ENCODE measurements at places on chromosomes 3 and 15.

GRCh38 chr3:55661571-55661970 lies 174.5 kb upstream of the WNT5A start:
- DNase-seq, result no peak

DNA sequence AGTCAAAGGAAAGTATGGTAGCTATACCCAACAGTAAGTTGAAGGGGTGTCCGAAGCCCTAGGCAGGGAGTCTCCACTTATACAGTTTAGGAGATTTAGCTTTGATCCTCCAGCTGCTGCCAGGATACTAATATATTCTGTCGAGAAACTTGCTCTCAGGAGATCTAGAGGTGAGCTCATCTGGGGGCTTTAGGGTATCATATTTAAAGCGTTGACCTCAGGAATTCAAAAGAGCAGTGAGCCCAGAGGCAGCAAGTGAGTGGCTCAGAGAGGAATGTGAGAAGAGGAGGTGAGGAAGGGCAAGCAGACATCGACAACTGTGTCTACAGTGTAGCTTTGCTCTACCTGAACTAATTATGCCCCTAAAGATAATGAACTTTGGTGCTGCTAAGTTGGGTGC lies 245.1 kb upstream of the LRTM1 start:
- no peak for DNase-seq

DNA sequence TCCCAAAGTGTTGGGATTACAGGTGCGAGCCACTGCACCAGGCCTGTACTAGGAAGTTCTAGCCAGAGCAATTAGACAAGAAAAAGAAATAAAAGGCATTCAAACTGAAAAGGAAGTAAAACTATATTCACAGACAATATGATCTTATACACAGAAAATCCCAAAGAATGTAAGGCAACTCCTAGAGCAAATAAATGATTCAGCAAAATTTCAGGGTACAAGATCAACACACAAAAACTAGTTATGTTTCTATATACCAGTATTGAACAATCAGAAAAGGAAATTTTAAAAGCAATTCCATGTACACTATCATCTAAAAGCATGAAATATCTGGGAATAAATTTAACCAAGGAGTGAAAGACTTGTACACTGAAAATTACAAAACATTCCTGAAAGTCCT lies 180.6 kb downstream of the PDE8A start:
- no peak for DNase-seq

DNA sequence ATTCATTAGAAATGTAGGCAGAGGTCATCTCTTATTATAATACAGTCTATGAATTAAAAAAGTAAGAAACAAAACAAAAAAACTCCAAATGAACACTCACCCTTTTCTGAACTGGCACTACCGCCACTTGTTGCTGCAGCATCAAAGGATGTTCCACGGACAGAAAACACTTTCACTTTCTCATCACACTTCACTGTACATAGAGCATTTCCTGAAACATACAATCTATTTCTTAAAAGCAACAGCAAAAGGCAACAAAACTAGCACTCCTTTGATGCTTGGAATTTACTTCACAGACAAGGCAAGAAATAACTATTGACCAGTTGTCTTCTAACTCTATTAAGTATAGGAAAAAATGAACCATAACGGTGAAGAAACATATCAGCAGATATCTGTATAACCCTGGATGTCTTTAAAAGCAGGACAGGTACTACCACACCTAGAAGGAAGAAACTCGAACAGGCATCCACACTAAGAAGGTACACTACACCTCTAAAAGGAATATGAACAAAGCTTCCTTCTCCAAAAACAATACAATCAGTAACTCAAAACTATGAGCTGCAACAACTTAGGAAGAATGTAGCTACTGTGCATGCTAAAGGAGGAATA lies 24.9 kb downstream of the ETFA start:
- DNase-seq, result no peak

- DNase-seq, result no peak
Observed at GRCh38 chr3:127970966-127971592, 56.0 kb downstream of the KBTBD12 start.

- no peak for DNase-seq
Observed at GRCh38 chr3:125185805-125186204, 26.7 kb downstream of the SLC12A8 start.

DNA sequence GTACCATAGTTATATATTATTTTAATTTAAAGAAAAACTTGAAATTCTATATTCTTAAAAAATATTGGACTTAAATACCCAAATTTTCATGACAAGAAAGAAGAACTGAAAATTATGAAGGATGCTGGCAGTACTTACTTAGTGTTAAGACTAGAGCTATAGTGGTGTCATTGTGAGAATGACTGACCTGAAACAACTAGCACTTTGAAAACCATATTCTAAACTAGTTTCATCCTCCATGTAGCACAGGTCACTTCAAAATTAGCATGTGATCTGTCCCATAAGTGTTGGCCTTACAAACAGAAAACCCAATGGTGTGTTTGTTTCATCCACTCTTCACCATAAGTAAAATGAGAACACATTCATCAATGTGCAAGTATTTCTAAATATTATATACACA lies 208.6 kb downstream of the ZIC4 start:
- no peak for DNase-seq

DNA sequence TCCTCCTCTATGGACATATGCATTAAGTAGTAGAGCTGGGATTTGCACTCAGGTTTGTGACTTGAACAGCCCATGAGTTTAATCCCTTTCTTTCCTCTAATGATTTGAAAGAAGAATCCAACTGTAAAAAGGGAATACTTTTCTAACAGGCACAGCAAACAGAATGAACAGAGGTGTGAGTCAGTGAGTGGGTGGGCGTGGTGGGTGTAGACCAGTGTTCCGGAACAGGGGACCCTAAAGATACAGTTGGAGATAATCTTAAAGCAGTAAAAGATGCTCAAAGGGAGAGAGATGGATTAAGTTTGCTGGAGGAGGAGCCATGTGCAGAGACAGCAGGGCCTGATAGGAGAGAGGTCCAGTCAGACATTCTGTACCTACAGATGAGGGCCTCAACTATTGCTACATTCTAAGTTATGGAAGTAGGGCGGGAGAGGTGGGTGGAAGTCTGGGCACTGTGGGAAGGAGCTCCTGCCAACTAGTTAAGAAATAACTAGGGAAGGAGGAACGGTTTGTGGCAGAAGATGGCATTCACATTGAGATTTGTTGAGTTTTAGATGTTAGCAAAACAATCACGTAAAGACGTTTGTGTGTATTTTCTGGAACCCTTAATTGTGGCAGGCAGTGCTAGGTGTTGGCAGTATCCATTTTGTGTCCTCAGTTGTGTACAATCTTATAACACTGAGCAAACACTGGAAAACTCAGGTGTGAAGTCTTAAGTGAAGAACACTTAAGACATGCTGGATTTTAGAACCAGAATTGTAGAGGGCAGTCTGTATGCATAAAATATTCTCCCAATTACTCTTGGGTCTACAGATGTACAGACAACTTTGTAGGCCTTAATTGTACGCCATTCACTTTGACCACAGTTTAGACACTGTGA lies 511.0 kb downstream of the GRM7 start:
- no peak for DNase-seq

GRCh38 chr3:184377882-184378445 lies at the start of gene THPO:
TSS of gene THPO (minus strand) at chr3:184378207. CDS start at chr3:184376259, 1,948 bp downstream.
- no peak for DNase-seq

DNA sequence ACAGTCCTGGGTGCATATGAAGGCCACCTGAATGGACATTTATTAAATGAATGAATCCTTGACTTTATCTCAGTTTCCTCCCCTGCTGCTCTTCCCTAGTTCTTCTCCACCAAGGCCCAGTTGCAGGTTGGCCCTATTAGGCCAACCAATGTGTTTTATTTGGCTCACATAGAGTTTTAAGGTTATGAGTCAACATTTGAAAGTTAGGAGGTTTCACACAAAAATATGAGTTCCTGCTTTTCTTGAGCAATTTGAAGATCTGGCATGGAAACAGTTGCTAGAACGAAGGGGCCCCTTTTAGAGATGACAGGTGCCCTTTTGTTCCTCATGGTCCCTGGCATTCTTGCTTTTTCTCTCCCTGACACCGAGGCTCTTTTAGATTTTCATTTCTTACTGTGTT lies 83.0 kb upstream of the PDZRN3 start:
- DNase-seq, result no peak

GRCh38 chr3:102024270-102024904 lies 175.1 kb downstream of the NFKBIZ start:
- no peak for DNase-seq

GRCh38 chr3:1495466-1495865 lies 402.6 kb downstream of the CNTN6 start:
- DNase-seq, result no peak

- no peak for DNase-seq
Observed at GRCh38 chr15:78280319-78281072, 16.1 kb downstream of the DNAJA4 start.

DNA sequence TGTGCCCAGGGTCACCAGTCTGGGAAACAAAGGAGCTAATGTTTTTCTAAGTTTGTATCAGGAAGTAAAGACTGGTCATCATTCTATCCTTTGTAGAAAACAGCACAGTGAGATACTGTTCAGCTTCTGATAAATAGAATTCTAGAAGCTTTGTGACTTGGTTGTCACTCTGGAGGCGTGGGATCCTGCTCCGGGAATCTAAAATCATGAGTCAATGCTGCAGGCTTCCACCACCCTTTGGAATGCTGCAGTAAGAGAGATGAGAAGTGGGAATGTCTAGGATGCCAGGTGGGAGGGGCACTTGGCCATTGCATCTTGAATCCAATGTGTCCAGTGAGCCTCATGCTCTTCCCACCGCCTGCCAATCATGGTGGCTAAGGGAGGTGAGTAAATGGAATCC lies 40.9 kb downstream of the SAMMSON start:
- DNase-seq, result no peak

- no peak for DNase-seq
Observed at GRCh38 chr3:186520957-186521842, 23.0 kb downstream of the CRYGS start.

- no peak for DNase-seq
Observed at GRCh38 chr3:170724599-170725280, 138.9 kb upstream of the SLC7A14 start.

GRCh38 chr3:27749643-27750042 lies 27.5 kb upstream of the EOMES start:
- DNase-seq, result no peak
